ENCODE measurements at places on chromosomes 16 and 17.

GRCh38 chr17:68697850-68698361 is 96.7 kb upstream of the FAM20A start:
- peak; percentile 89 for DNase-seq

- no peak for DNase-seq
Observed at GRCh38 chr16:23414731-23415130, 38.3 kb downstream of the COG7 start.

GRCh38 chr16:30183233-30184095 is at the start of gene CORO1A:
CORO1A (plus strand) TSS chr16:30183602; CDS start chr16:30185210, 1,608 bp downstream.
- DNase-seq: peak; percentile 64

DNA sequence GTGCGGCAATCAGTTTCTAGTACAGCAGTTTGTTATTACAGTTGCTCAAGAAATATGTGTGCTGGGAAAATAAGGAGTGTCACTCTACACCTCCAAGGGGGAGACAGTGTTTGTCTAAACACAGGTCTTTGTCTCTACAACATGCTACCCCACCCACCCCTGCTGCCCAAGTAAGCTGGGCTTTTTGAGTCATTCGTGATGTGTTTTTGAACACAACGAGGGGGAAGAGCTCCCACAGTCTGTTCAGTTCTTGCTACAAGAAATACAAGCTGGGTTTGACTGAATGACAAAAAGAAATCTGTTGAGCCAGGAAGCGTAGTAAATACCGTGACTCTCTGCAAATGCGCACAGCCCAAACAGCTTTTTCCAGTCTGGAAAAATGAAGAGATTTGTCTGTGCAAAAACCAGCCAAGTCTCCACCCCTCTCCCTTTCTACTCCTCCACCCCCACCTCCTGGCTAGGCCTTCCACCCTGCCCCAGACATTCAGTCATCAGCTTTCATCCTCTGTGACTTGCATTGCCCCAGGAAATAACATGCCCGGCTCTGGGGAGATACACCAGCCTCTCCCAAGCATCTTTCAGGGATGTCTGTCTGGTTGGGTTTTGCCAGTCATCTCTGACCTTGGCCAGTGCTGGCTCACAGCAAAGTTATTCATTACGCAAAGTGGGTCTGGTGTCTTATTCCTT is 25.7 kb downstream of the CHD9 start:
- DNase-seq: peak; percentile 89

All from AG10803 (cell line).